Stimulated activated CD8-positive, alpha-beta memory T cell treated with anti-CD3 and anti-CD28 coated beads, Interleukin-2, amount 100 ng/mL, for 1 hour (primary cell): ENCODE measurements at places on chromosomes 3 and 15.

DNA sequence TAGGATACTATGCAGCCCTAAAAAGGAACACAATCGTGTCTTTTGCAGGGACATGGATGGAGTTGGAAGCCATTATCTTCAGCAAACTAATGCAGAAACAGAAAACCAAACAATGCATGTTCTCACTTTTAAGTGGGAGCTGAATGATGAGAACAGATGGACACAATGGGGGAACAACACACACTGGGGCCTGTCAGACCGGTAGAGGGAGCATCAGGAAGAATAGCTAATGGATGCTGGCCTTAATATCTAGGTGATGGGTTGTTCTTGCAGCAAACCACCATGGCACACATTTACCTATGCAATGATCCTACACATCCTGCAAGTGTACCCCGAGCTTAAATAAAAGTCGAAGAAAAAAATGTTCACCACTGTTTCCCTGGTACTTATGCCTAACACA is 17.5 kb downstream of the SENP7 start:
- DNase-seq = no peak

DNA sequence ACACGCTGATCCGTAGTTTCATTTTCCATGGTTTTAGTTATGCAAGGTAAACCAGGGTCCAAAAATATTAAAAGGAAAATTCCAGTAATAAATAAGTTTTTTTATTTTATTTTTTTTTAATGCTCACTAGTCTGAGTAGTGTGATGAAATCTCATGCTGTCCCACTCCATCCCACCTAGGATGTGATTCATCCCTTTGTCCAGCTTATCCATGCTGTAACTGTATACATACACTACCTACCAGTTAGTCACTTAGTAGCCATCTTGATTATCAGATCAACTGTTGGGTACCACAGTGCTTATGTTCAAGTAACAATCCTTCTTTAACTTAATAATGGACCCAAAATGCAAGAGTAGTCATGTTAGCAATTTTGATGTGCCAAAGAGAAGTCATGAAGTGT is 75.2 kb downstream of the ESYT3 start:
- DNase-seq = no peak

GRCh38 chr3:149490260-149490971 is 15.9 kb downstream of the TM4SF4 start:
- no peak for DNase-seq

GRCh38 chr3:98917608-98918007 is 16.1 kb upstream of the DCBLD2 start:
- no peak for DNase-seq

GRCh38 chr15:85860394-85861161 is 65.9 kb upstream of the KLHL25 start:
- no peak for DNase-seq

DNA sequence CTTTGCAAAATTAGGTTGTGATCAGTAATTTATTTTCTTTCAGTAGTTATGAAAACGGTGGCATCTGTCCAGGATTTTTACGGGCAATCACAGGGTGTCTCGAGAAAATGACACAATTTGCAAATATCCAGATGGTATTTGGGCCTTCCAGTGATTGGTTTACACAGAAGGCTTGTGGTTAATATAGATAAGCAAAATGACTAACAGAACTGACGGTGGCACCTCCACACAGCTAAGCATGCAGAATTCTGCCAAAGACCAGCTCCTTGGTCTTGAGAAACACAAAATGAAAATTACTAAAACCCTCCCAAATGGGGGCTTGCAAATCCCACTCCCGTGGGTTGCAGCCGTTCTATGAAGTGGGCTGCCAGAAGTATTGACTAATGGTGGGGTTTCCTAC is 5.5 kb downstream of the ARHGEF3 start:
- DNase-seq = no peak

DNA sequence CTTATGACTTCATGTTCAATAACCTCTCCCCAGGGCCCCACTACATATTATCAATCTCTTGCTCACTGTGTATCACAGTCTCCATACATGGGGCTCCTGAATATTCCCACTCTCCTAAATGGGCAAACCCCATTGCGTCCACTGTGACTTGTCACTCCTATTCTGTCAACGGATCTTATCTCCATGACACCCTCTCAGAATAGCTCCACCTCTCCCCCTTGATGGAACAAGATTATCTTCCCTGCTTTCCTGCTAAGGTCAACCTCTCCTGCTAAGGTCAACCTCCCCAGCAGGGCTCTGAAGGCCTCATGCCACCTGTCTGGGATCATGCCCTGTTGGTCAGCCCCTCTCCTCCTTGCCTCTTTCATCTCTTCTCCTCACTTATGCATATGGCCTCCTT is 1.8 kb downstream of the CLDN18 start:
- DNase-seq = no peak

DNA sequence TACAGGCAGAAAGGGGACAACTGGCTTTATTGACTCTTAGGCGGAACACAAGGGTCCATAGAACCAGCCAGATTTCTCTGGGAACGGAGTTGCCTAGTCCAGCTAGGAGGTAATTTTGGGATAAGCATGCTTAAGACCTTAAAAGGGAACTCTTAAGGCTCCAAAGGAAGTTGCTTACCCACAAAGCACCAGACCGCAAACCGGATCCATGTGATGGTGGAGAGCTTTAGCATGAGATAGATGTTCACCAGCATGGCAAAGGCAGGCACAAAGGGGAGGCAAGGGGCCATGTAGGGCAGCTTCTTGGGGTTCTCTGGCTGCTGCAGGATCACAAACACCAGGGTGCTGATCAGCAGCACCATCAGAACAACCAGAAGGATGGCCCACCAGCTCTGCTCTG is 61.4 kb downstream of the CLDN11 start:
- DNase-seq = no peak

DNA sequence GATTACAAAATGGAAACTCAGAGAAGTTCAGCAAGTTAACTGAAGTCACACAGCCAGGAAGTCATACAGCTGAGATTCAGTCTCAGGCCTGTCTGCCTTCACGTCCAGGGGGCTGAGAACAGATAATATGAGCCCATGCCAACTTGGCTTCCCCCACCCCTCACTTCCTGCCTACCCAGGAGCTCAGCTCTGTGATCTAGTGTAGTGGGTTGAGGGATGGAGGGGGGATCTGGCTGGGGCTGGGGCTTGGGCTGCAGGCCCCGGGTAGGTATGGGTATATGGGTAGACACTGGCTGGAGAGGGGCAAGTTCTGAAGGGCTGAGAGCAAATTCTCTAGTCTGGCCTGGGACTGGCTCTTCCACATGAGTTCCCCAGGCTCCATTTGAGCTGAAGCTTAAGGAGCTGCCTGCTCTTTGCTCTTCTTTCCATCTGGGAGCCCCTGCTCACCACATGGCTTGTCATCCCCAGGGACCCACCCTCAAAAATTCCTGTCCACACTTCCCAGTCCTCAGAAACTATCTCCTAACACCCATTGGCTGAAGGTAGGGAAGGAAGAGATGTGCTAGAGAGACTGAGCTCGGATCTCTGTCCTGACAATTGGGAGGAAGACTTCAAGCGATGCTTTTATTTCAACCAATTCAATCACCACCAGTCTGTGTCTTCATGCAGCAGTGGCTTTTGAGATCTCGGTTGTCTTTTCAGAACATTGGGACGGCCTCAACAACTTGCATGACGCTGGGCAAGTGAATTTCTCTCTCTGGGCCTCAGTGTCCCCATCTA is 2.0 kb downstream of the RASGRF1 start:
- DNase-seq = no peak

DNA sequence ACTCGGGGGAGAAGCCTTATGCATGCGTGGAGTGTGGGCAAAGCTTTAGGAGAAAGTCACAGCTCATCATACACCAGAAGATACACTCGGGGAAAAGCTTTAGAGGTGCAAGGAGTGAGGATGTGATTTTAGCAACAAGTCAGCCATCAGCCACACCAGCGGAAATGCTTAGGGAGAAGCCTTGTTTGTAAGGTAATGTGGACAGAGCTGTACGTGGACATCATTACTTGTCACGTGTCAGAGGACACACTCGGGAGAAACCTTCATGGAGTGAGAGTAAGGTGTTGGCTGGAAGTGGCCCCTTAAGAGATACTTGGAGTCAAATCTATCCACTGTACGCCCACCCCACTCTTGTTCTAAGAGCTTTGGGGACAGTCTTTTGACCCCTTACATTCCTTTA is 28.7 kb downstream of the ZNF589 start:
- DNase-seq = no peak

- no peak for DNase-seq
Measured at GRCh38 chr15:87343966-87344365, 912.6 kb downstream of the NTRK3 start.

GRCh38 chr3:111864821-111865656 is 6.0 kb downstream of the PHLDB2 start:
- DNase-seq = no peak

GRCh38 chr15:45641374-45641781 is 6.5 kb downstream of the SQOR start:
- DNase-seq = no peak

DNA sequence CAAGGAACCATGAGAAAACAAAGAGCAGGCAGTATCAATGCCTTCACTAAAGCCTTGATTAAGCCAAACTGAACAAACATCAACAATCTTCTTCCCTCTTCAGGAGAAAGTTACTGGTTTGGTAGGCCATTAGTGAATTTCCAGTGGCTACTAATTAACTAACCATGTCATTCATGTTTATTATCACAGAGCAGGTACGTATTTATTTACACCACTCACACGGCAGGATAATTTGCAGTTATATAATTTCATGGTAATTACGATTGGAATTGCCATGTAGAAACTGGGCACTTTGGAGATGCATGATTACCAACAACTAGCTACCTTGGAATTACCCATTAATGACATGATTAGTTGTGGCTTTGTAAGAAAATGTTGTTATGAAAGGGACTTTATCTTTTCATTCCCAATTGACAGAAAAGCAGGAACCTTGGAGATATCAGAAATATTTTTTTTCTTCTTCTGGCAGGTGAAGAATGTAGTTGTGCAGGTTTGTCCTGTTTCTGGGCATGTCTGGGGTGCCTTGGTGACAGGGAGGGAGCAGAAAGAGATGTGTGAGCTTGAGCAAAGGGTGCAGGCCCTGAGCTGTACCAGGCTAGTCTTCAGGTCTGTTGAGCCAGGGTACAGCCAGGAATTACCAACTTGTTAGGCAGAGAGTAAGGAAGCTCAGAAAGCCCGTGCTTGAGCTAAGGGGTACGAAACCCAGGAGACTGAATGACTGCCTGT is 310.7 kb downstream of the RORA start:
- no peak for DNase-seq

DNA sequence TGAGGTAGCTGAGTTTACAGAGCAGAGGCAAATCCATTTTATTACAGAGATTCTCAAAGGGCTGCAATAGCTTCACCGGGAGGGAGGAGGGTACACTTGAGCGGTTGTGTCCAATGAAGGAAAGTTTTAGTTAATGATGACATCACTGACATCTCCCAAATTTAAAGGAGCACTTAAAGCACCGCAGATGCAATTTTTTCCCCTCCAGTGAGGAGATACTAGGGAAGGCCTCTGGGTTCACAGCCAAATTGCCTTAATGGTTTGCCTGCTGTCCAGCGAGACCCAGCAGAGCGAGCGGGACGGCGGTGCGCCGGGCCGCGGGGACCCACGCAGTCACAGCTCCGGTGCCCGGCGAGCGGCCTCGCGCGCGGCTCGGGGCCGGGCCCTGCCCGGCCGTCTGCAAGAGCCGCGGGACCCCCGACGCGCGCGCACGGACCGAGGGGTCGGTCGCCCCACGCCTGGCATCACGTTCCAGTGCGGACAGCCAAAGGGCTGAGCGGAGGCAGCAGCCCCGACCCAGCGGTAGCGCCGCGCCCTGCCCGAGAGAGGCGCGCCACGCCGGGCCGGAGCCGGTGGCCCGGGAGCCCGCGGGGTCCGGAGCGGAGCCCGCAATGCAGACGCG is 160.5 kb upstream of the CHRNA7 start:
- DNase-seq = no peak

GRCh38 chr15:71202712-71203111 is 87.4 kb downstream of the THSD4 start:
- DNase-seq = no peak

- no peak for DNase-seq
Measured at GRCh38 chr3:129984125-129984524, 9.6 kb downstream of the TRH start.

- DNase-seq = no peak
Measured at GRCh38 chr3:113264283-113265131, 53.1 kb downstream of the BOC start.

- no peak for DNase-seq
Measured at GRCh38 chr15:88615303-88616107, 5.6 kb upstream of the AEN start.

DNA sequence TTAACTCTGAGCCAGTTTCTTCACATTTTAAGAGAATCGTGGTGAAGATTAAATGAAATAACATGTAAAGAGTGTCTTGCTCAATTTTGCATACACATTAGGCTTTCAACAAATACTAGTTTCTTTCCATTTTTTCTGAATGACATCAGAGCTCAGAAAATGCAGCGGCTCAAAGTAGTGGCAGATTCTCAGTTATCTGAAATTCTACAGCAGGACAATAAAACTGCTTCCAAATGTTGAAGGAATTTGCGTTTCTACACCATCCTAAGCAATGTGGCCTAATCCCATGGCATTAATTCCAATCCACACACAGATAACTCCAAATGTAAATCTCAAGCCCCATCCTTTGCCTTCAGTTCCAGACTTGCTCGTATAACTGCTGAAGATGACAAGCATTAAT is 115.8 kb downstream of the PLCH1 start:
- no peak for DNase-seq

DNA sequence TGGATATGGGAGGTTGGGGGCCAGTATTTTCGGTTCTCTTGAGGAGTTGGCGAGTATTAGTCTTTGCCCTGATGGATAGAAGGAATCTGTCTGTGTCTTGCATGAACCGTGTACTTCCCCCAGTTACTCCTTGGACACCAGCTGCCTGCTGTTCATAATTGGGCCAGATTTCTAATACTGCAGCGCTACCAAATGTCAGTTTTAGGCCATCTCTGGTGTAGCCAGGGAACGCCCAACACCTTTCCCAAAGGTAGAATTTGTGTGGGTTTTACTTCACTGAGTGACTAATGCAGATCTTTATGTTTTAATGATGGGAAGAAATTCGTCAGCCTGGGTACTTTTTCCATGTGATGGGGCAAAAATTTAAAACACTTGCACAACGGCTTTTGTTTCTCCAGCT is 18.4 kb downstream of the FLNB start:
- DNase-seq = no peak

DNA sequence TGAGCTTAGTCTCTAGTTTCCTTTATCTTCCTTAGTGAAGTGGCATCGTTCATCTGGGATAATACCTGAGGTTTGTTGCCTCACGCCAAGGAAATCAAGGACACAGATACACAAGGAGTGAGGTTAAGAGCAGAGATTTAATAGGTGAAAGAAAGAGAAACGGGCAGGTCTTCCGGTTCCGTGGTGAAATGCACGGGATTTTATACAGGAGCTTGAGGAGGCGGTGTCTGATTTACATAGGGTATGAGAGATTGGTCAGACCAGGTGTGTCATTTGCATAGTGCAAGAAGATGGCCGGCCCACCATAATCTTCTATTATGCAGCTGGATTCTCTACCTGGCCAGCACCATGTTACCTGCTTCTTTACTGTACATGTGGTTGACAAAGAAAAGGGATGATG is 17.2 kb downstream of the ARRDC4 start:
- DNase-seq = no peak

GRCh38 chr3:23611737-23612295 is 193.9 kb upstream of the UBE2E1 start:
- DNase-seq = no peak
